ENCODE measurements at places on chromosomes 5 and 9.

DNA sequence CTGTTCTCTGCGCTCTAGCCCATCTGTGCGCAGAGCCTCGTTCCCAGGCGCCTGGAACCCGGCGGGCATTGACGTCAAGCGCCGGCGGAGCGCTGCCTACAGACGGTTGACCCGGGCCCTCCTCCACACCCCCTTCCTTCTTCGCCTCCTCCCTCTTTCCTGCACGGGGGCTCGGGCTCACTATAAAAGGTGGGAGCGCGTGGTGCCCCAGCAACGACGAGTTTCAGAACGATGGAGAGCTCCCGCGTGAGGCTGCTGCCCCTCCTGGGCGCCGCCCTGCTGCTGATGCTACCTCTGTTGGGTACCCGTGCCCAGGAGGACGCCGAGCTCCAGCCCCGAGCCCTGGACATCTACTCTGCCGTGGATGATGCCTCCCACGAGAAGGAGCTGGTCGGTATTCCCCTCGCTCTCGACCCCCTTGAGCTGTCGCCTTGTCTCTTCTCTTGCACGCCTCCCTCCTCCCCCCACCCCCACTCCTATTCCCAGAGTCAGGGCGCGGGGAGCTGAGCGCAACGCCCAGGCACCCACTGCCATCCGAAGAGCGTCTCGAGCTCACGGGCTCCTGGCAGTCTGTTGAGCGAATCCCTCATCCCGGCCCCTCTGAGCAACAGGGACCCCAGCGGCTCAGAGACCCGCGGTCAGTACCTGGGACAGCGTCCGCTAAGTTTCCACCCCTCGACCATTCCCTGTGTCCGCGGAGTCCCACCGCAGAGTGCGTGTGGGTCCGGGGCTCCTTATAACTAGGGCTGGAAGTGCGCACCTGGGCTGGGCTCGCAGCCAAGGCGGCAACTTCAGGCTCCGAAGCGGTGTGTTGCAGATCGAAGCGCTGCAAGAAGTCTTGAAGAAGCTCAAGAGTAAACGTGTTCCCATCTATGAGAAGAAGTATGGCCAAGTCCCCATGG lies at the start of gene CARTPT:
Gene CARTPT (plus strand): TSS at position 213 of the 902 bp plus-strand sequence. CDS start 19 bp downstream, at position 232.
- no peak for DNase-seq

GRCh38 chr9:123682746-123683145 lies 247.2 kb downstream of the DENND1A start:
- DNase-seq: no peak

GRCh38 chr9:121636341-121636865 lies 15.0 kb upstream of the DAB2IP start:
- no peak for DNase-seq

GRCh38 chr9:12774861-12775678 lies at the start of gene LURAP1L:
Gene LURAP1L (plus strand): TSS chr9:12775020. CDS start chr9:12775716, 696 bp downstream.
- no peak for DNase-seq

DNA sequence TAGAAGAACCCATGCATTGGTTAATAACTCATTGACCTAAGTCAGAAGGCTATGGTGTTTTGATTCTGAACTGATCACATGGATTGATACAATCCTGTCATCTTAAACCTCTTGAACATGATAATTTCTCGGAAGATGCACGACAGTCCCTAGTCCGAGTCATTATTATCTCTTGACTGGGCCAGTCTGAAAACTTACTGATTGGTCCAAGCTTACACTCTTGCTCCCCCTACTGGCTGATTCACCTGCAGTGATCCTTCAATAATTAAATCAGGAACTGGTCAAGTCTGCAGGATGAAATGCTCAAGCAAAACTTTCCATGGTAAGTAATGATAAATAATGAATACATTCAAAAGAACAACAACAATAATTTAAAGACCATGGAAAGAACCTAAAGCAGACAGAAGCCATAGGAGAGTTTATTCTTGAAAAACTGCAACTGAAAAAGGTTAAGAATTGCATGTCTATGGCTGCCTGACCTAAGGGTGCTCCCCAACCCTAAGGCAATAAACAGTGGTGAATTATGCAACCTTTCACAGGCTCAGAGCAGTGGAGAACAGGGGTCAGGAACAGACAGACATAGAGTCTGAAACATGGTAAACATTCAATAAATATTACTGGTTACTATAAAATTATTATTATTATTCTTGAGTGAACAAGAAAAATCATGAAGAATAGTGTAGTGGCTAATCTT lies 79.3 kb downstream of the BRINP1 start:
- DNase-seq: peak; percentile 3

DNA sequence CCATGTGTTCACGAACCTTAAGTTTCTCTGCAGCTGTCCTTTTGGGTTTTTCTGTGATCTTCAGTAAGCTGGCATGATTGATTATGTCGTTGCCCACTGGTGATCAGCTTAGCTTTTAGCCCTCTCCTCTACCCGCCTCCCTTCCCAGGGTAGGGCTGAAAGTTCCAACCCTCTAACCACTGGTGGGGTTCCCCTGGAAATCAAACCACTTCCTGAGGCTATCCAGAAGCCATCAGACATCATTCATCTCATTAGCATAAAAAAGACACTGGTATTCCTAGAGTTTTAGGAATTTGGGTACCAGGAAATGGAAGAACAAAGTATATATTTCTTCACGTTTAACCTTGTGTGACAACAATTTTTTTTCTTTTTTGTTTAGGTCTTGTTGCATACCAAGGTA lies 29.8 kb downstream of the SPIN1 start:
- DNase-seq: no peak

DNA sequence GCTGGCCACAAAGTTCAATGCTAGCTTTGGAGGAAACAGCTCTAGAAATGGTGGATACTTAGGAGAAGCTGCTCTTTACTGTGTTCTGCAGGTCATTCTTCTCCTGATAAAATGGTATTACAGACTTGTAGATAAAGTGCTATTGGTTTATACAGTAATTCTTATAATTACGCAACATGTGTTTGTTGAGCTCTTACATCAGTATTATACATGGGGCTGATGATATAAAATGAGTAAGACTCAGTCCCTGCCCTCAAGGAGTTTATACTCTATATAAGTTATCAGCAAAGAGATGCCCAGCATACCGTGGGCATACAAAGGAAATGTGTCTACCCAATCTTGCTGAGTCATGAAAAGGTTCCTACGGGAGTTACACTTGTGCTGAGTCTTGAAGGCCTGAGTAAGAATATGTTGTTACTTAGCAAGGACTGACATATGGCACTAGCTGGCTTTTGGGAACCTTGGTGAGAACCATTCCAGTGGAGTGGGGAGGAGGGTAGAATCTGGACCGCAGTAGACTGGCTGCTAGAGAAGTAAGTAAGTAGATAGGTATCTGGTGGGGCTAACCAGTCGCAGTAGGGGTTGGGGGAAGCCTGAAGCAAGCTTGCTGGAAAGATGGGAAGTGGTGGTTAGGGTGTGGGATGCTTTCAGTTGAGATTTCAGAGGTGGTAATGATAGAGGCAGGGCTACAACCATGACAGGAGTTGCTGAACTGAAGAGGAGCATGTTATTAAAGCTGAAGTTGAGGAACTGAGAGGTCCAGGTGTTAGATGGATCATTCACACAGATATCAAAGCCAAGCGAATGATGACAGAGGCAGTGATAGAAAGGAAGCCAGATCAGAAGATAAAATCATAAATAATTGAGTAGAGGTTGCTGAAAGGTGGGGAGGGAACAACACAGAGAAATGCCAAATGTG lies 11.1 kb upstream of the TTC23L start:
- no peak for DNase-seq

- no peak for DNase-seq
Measured at GRCh38 chr9:137253717-137254623, 1.2 kb upstream of the NELFB start.

GRCh38 chr5:152622628-152623027 lies 217.5 kb upstream of the NMUR2 start:
- no peak for DNase-seq

DNA sequence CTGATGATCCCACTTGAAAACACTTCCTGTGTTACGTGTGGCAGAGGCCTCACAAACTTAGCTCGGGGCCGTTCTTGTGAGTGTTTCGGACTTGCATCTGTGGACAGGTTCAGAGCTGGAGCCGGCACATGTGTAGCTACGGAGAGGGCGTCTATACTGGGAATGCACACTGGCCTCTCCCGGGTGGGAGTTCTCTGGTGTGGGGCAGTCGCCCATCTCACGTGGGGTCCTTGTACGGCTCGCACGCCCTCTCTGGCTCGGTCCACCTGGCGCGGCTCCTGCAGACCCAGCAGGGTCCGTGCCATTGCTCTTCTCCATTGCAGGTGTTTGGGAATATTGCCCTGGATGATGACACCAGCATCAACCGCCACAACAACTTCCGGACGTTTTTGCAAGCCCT lies 197.9 kb downstream of the CACNA1B start:
- no peak for DNase-seq

- DNase-seq: no peak
Measured at GRCh38 chr9:20289423-20290010, 332.8 kb downstream of the MLLT3 start.

DNA sequence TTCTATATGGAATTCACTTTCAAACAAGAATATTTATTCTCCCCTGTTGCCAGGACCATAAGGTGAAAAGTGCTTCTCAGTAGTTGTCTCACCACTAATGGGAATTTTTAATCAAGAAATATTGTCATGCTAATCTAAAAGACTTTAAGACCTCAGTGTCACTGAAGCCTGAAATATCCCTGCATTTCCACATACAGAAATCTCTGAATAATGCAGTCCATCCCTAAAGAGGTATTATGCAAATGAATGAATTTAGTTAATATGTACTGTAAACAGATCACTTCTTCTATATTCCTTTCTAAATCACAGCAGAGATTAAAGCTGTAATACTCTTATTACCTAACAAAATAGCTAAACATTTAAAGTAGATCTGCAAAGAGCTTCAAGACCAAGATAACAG lies 531.1 kb upstream of the CDH6 start:
- no peak for DNase-seq

GRCh38 chr9:93224591-93224990 lies 40.7 kb downstream of the WNK2 start:
- no peak for DNase-seq

GRCh38 chr9:88605512-88606362 lies 70.8 kb downstream of the NXNL2 start:
- DNase-seq: no peak

DNA sequence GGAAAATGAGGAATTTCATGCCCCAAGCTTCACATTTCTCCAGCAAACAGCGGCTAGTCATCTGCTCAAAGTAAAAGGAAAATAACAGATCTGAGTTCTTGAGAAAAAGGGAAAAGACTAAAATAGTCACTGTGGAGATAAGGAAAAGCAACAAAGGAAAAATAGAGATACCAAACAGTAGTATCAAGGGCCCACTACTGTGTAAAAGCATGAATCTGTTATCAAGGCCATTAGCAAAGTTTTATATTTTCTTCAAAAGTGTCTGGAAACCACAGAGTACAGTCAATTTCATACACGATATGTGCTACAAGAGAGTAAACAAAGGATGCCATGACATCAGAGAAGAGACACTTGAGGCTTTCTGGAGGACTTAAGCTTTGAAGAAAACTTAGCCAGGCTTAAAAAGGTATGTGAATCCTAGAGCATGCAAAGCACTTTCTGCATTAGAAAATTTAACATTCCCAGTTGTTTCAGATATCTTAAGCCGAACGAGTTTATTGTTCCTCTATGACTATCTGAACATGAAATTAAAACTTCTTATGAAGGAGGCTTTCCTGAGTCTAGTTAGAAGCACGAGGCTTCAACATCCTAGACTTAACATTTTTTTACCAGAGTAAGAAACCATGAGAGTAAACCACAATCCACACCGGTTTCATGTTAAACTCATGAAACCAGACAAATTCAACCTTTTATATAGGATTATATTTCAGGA lies 1.2 kb downstream of the TTC33 start:
- DNase-seq: no peak

GRCh38 chr5:176817841-176818377 lies 7.5 kb downstream of the UNC5A start:
- DNase-seq: peak; percentile 12

DNA sequence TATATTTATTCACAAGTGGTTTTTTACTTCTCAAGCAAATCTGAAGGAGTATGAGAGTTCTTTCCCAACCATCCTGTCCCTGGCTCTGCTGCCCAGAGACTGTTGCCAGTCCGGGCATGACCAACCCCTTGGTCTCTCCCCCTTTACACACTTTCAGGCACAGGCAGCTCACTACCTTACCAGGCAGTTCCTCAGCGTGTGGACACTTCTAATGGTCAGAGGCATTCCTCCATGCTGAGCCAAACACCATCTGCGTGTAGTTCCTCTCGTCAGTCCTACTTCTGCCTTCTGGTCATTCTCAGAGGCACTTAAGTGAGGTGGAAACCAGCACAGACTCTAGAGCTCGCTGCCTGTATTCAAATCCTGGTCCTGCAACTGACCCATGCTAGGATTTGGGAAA lies 56.1 kb downstream of the TSTD2 start:
- DNase-seq: no peak

DNA sequence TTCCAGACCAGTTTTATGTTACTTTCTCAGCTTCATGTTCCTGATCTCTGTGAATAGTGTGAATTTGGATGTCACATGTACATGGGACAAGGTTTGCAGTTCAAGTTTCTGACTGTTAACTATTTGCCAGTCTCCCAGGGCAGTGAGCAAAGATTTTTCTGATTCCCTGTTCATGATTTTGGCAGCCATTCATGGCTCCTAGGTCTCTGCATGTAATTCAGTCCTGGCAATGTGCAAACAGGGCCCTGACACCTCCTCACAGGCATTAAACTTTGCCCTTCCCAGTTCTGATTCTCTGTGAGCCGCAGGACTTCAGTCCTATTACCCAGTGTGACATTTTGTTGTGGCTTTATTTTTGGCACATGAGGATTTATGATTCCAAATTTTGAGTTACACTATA lies 349.7 kb downstream of the ARRDC3 start:
- no peak for DNase-seq

- no peak for DNase-seq
Measured at GRCh38 chr9:90929626-90930025, 128.0 kb downstream of the SYK start.

- DNase-seq: no peak
Measured at GRCh38 chr9:136347472-136348256, 15.9 kb downstream of the DNLZ start.

- DNase-seq: no peak
Measured at GRCh38 chr5:83925321-83925954, 204.8 kb upstream of the HAPLN1 start.

DNA sequence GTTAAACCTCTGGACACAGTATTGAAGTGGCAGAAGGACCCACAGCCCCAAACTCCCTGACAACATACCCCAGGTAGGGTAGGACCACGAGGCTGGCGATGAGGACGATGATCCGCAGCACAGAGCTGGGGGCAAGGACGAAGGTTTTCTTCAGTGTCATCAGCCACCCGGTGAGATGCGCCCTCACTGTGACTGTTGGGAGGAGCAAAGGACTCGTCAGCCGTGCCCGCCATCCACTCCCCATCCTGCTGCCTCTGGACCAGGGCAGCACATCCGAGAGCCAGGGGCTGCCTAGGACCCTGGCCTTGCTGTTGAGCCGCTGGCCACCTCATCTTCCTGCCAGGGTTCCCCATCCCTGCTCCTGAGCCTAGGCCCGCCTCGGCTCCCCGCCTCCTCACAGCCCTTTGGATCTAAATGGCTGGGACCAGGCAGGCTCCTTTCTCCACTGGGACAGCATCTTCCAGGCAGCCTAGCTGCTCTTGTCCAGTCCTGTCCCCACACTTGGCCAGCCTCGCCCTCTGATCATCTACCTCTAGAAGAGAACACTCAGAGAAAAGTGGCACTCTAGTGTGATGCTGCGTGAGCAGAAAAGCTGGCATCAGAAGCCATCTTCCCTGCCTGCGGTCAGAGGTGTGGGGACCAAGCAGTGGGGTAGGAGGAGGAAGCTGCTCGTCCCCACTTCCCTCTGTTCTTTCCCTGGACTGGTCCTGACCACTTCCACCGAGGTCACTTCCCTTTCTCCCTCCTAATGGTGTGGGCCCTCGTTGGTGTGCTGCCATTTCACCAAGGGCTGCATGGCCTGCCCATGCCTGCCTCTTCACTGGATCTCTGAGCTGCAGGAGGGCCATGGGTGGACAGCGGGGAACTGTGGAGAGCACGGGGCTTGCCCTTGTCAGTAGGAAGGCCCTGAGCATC lies 49.2 kb downstream of the OTULIN start:
- DNase-seq: no peak

Measured in stimulated activated CD4-positive, alpha-beta T cell treated with anti-CD3 and anti-CD28 coated beads, Interleukin-4, amount 100 ng/mL, for 24 hours (primary cell).